ENCODE measurements at places on chromosomes 4 and X.

DNA sequence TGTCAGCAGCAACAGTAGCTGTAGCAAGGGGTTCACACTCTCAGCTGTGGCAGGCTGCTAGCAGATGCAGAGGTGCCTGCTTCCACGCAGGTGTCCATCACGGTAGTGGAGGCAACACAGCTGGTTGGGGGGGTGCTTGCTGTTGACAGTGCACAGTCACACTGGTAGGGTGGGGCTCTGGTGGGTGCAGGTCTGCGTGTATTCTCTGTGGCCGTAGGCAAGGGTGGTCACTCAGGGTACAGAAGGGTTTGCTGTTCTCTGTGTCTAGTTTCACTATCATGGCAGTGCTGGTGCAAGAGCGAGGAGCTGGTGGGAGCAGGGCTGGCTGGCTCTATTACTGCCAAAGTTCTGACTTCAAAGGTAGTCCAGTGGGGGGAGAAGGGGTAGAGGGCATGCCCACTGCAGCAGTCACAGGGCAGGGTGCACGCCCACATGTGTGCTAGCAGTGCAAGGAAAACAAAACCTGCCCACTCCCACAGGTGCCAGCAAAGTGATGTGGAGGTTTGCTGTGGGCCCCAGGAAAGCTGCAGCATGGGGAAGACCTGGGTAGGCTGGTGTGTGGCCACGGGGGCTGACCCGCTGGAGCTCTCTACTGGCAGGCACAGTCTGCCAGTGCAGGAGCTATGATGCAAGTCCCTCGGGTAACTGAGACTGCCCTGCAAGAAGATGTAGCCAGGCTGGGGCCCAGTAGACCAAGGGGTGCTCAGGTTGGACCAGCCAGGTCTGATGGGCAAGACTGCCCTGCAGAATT is 21.6 kb upstream of the WDR17 start:
- DNase-seq, result no peak

GRCh38 chrX:138128027-138128671 is 562.2 kb downstream of the ZIC3 start:
- DNase-seq, result peak; percentile 39

- peak; percentile 8 for DNase-seq
Observed at GRCh38 chrX:3295731-3296130, 50.7 kb downstream of the MXRA5 start.

DNA sequence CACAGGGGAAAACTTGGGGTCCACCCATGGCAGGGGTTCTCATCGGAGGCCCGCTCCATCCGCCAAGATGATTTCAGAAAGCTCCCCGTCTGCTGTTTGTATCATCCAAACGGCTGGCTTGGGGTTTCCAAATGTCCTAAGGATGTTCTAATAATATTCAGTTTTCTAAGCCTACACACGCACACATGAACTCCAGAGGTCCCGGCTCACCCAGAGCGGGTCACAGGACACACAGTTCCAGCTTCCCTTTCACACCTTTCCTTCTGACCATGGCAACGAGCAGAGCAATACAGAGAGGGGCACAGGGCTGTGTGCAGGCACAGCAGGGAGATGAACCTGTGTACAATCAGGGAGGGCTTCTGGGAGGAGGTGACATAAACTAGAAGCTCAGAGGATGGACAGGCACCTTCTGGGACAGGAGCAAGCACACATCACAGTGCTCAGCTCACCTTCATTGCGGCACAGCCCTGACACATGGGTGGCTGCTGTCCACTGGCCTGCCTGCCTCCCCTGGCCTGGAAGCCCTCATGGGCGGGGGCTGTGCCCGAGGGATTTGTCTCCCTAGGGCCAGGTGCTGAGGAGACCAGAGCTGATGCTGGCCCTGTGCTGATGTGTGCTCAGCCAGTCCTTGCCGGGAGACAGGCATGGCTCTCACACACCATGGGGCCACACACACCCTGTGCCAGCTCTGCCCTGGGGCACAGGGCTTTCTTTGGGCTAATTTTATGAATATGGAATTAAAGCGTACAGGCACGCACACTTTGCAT is 44.8 kb downstream of the ABLIM2 start:
- no peak for DNase-seq

GRCh38 chrX:2498781-2499302 is 1.9 kb downstream of the DHRSX start:
- peak; percentile 78 for DNase-seq

DNA sequence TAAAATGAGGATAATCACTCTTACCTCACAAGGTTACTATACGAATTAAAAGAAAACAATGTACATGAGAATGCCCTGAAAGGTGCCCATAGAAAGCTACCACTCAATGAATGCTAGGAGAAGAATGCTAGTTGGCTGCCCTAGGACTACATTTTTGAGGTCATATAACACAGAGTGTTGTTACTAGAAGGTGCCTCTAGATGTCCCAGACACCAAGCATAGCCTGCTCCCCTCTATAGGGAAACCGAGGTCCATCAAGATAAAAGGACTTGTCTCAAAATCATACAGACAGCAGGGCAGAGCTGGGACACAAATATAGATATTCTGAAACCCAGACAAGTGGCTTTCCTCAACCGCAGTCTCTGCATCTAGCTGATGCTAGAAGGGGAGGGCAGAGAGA is 147.0 kb upstream of the ARHGEF9 start:
- peak; percentile 7 for DNase-seq

DNA sequence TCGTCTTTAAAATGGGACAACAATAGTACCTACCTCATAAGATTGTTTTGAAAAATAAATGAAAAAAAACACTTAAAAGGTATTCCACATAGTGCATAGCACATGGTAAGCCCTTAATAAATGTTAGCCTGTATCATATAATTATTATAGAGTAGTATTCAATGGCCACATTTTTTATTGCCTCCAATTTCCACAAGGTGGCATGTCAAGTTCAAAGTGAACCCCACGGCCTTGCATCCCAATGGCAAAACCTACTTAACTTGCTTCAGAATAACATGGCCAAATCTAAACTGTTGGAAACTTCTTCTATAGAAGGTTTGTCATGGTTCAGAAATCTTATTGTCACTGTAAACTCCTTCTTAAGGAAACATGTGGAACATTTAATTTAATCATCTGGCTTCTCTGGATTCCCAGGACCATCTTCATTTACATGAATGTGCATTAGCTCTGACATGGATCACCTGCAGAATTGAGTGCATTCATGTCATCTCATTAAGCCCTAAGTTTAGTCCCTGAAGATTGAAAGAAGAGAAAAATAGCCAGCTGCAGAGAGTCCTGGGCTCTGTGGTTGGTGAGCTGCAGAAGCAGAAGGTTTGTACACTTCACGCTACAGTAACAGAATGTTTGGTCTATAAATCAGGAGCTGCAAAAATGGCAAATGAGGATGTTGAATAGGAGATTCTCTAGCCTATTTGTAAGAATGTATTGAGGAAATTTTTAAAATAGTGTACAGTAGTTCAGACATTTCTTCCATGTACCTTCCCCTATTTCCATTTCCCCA is 61.0 kb downstream of the ANXA3 start:
- peak; percentile 68 for DNase-seq

- no peak for DNase-seq
Observed at GRCh38 chr4:163651761-163652160, 157.3 kb downstream of the TMA16 start.

DNA sequence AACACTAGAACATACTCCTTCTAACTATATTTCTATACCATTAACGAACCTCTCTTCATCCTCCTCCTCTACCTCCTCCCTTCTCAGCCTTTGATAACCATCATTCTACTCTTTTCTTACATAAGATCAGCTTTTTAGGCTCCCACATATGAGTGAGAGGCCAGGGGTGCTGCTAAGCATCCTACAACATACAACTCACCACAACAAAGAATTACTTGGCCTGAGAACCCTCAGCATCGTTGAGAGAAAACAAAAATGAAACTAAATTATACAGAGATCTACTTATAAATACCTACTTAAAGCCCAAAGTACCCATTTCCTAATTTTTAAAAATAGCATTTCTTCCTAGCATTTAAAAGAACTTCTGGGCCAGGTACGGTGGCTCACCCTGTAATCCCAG is 77.7 kb downstream of the CC2D2A start:
- no peak for DNase-seq

GRCh38 chr4:16227462-16227868 is 1.2 kb upstream of the TAPT1 start:
- DNase-seq, result peak; percentile 53

GRCh38 chr4:72817012-72817411 is 248.0 kb upstream of the ADAMTS3 start:
- no peak for DNase-seq

DNA sequence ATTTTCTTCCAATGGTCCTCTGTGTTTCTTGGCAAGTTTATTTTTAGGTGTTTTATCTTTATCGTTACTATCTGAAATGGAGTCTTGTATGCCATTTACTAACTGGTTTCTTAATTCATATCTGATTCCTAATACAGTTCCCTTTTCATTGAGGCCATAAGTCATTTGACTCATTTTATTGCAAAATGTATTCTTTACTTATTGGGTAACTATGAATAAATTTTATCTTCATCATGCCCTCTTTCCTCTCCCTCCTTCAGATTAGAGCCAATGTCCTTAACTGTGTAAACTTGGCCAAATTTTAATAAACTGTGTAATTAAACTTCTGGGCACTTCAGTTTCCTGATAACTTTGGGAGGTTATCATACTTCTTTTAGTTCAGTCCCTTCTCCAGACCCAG is 19.3 kb upstream of the MSMO1 start:
- DNase-seq, result no peak

DNA sequence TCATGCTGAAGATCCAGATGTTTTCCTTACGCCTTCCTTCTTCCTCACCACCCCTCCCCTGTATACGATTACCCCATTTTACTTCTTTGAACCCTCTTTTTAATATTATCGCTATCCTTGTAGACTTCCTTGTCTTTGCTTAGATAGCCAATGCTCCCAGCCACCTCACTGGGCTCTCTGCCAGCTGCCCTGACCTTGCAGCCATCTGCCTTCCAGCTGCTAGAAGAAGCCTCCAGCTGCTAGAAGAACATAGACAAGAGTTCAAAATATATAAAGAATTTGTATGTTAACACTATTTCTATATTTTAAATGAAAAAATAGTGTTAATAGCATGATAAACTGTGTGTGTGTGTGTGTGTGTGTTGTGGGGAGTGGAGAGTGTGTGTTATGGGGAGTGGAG is 374.7 kb downstream of the ANKRD50 start:
- no peak for DNase-seq

DNA sequence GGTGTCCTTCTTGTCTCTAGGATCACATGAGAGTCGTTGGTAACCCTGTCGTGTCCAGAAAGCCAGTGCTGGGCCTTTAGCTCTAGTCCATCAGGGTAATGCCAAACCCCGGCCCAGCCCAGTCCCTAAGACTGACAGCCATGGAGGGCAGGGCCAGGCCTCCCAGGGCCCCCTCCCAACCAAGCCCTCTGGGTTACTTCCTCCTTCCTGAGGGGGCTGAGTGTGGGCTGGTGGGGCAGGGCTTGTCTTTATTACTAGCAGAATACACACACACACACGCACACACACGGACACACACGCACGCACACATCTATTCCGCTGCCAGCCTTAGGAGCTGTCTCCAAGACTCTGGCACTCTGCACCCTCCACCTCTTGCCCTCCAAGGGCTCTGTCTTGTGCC is 35.6 kb upstream of the CDKN2AIP start:
- DNase-seq, result peak; percentile 53

GRCh38 chr4:8585186-8585585 is 5.0 kb downstream of the GPR78 start:
- no peak for DNase-seq

GRCh38 chr4:6944301-6945051 is 34.9 kb downstream of the TBC1D14 start:
- DNase-seq, result no peak

DNA sequence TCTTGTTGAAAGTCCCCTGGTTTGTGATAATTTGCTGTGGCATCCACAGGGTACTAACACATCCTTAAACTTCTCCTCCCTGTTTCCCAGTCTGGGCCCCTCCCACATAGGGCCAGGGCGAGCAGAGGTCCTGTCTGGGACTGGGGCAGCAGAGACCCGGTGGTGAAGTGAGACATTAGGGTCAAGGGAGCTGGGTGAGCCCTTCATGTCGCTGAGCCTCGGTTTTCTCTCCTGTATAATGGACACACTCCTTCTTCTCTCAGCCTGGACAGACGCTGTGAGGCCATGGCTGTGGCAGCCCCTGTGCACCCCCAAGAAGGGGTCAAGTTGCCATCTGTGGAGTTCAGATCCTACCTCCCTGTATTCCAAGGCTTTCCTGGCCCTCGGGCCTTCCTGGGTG is 33.0 kb upstream of the HMX1 start:
- no peak for DNase-seq

DNA sequence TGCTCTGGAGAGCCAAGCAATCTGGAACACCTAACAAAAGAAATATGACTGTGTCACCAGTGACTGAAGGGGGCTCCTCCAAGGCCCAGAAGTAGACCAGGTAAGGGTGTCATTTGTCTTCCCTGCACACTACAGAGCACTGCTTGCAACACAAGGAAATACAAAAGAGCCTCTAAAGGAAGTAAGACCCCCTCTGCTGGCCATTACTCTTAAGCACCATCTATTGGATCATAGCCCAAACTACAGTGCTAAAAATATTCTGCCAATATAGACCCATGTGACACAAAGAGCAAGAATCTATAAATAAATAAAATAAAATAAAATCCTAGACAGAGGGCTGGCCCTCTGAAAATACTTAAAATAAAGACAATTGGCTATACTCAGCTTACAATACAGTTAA is 528.7 kb downstream of the TMA16 start:
- peak; percentile 7 for DNase-seq

- no peak for DNase-seq
Observed at GRCh38 chr4:95910749-95911148, 70.9 kb downstream of the PDHA2 start.
